ENCODE measurements at places on chromosomes 12 and 14.

GRCh38 chr14:73771848-73772638 lies 57.9 kb upstream of the PNMA1 start:
- peak; percentile 74 for DNase-seq

- no peak for DNase-seq
Measured at GRCh38 chr12:76055393-76055792, 23.8 kb upstream of the PHLDA1 start.

DNA sequence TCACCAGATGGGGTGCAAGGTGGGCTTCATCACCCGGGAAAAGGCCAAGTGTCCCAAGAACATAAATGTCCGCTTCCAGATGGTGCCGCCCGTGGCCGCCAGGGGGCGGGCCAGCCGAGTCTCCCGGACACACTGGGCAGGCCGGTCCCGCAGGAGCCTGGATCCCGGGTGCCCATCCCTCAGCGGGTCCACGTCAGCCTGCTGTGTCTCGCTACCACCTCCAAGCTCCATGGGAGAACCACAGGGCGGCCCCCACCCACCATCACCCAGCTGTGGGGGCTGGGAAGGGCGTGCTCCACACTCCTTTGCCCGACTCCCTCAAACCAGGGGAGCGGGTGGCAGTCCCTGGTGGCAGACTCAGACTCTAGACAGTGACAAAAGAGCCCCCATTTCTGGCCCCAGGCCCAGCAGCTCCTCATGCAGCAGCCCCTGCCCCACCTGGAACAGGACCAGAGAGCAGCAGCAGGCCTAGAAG lies 22.0 kb upstream of the NUDT14 start:
- peak; percentile 34 for DNase-seq

- DNase-seq, result no peak
Measured at GRCh38 chr12:126966498-126966897, 1300.5 kb upstream of the TMEM132C start.

DNA sequence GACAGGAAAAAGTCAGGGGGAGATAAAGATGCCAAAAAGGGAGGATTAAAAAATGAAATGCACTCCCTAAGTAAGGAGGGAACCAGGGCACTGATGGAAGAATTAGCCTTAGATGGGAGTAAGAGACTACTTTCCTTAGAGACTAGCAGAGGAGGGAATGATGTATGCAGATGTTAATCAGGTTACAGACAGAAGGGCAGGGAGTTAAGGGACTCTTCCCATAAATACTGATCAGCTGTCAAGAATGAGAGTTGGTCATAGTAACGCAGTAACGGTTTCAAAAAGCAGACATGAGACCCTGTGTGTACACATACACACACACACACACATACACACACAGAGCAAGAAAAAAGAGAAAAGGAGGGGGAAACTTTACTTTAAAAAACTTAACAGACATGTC lies 93.4 kb downstream of the PHLDA1 start:
- DNase-seq, result no peak

DNA sequence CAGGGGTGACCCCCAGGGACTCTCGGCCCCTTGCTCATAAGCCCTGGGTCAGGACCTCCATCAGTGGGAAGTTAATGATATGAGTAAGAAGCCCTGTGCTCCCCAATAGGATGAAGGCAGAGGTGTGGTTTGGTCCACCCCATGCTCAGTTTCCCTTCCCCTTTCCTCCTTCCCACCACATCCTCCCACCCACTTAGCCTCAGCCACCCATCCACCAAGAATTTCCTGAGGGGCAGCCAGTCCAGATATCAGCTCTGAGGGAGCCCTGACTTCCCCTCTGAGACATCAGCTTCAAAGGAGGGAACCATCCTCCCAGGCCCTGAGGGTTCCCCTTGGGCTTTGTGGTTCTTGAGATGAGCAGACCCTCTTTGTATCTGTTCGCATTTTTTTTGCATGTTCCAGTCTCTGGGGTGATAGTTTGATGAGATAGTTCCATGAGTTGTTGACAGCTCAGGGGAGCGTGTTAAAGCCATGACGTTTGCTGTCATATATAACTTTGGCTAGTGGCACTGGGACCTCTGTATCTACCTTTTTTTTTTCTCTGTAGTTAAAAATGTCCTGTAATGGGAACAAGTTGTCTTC lies 71.2 kb downstream of the LGMN start:
- peak; percentile 44 for DNase-seq

GRCh38 chr14:92690171-92691011 lies 58.0 kb downstream of the LGMN start:
- peak; percentile 48 for DNase-seq

DNA sequence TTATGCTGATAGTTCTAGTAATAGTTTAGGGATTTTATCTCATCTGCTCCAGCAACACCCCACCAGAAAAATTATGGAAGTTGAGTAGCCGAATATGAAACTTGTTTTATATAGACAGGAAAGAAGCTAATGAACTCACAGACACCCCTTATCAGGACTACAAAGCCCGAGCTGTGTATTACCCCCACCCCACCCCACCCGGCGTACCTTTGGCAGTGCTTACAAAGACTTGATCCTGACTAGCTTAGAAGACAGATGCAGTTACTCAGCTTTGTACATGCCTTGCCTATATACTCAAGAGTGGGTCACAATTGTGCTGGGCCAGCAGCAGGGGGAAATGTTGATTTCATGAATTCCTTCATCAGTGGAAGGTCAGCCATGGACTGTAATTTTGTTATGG lies 22.4 kb downstream of the PROX2 start:
- DNase-seq, result no peak

- no peak for DNase-seq
Measured at GRCh38 chr12:22231836-22232235, 102.7 kb downstream of the ST8SIA1 start.

DNA sequence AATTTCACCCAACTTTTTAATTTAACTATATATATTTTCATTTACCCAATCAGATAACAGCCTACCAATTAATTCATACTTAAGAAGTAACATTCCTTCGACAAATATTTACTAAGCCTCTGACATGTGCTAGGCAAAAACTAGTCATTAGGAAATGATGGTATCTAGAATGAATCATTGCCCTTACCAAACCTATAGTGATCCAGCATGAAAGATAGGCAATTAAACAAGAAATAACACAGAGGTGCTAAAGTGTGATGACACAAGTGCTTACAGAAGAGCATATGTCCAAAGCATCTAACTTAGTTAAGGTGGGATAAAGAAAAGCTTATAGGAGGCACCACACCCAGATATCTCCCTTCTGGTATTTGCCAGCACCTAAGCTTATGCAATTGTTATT lies 166.5 kb upstream of the RASSF8 start:
- no peak for DNase-seq

- no peak for DNase-seq
Measured at GRCh38 chr14:32650030-32650429, 288.6 kb upstream of the NPAS3 start.

DNA sequence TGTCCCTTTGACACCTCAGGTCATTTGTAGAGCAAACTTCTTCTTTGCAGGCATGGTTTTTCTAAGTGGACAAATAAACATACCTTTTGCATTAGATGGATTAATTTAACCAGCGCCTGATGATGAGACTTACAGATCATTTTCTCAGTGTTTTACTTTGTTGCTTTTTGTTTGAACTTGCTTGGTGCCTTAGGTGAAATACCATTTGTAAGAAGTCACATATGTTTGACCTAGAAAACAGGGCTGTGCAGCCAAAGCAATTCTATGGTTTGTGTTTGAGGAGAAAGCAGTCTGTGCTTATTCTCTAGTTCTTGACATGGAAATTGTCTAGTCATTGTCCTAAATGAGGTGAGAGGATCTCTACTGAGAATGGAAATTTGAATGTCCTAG lies 111.1 kb downstream of the DIP2B start:
- DNase-seq, result no peak

- DNase-seq, result no peak
Measured at GRCh38 chr14:60648249-60648933, 886 bp downstream of the SIX1 start.

GRCh38 chr12:60333461-60333860 lies 737.6 kb downstream of the SLC16A7 start:
- DNase-seq, result no peak

GRCh38 chr12:122031342-122032216 lies 9.9 kb downstream of the BCL7A start:
- DNase-seq, result no peak

DNA sequence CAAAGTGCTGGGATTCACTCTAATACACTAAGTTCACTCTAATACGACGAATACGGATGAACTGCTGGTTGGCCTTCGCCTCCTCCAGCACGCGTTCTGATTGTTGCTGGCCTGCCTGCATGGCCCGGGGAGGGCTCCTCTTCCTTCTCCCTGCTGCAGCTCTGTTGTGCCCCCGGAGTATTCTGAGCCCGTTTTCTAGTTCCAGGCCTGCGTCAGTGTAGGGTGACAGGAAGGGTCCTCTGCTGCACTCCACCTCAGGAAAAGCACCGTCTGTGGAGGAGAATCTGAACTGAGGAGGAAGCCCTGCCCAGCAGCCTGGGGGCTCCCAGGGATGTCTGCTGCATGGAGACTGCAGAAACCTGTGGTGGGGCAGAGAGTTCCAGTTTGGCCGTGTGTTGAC lies 44.4 kb downstream of the DDX51 start:
- no peak for DNase-seq

DNA sequence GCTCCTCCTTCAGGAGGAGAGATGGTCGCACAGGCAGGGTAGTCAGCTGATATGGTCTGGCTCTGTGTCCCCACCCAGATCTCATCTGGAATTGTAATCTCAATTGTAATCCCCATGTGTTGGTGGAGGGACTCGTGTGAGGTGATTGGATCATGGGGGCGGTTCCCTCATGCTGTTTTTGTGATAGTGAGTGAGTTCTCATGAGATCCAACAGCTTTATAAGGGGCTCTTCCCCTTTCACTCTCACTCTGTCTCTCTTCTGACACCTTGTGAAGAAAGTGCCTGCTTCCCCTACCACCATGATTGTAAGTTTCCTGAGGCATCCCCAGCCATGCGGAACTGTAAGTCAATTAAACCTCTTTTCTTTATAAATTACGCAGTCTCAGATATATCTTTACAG lies 218.9 kb upstream of the TMTC1 start:
- DNase-seq, result no peak

GRCh38 chr12:33432992-33433391 lies 6.6 kb downstream of the SYT10 start:
- DNase-seq, result no peak

- DNase-seq, result no peak
Measured at GRCh38 chr14:54453252-54453651, 12.1 kb upstream of the CNIH1 start.

DNA sequence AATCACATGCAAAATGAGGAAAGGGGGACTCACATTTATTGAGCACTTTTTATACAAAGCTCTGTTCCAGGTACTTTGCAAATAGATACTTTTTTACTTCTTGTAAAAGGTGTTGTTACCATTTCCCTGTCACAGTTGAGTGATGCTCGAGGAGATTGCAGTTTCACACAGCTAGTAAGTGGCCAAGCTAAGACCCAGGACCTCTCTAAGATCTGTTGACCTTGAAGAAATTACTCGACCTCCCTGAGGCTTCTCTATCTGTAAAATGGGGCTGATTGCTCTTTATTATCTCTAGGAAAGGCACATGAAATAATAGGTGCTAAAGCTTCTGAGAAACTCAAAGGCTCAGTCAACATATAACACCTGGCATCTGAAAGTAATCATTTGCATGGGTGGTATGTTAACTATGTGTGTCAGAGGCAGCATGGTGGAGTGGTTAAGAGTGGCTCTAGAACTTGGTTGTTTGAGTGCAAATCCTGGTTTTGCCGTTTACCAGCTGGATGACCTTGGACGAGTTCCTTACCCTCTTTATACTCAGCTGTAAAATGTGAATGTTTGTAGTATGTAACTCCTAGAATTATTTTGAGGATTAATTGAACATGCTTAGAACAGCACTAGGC lies 41.5 kb downstream of the IFT81 start:
- DNase-seq, result no peak

DNA sequence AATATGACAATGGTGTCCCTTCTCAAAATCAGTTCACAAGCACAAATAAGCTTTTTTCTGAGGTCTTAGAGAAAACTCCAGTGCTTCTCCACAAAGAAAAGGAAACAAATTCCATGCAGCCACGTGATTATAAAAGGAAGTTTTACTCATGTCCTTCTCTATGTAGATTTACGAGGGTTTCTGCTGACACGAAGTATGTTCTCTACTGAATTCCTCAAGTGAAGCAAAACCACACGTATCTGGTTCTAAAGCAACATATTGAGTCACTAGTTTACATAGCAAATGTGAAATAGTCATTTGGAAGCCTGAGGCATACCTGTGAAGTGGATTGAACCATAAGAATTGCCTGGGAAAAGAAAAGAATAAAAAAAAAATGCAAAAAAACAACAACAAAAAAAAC lies 31.9 kb downstream of the BMP4 start:
- no peak for DNase-seq

- no peak for DNase-seq
Measured at GRCh38 chr12:83850531-83850930, 1062.1 kb downstream of the SLC6A15 start.

- DNase-seq, result no peak
Measured at GRCh38 chr12:104669089-104669721, 212.5 kb downstream of the CHST11 start.

GRCh38 chr12:6266541-6266966 lies 43.9 kb upstream of the PLEKHG6 start:
- DNase-seq, result no peak

- DNase-seq, result no peak
Measured at GRCh38 chr14:23299211-23299957, 3.3 kb downstream of the PPP1R3E start.

- no peak for DNase-seq
Measured at GRCh38 chr14:37620856-37621255, 25.4 kb downstream of the TTC6 start.

DNA sequence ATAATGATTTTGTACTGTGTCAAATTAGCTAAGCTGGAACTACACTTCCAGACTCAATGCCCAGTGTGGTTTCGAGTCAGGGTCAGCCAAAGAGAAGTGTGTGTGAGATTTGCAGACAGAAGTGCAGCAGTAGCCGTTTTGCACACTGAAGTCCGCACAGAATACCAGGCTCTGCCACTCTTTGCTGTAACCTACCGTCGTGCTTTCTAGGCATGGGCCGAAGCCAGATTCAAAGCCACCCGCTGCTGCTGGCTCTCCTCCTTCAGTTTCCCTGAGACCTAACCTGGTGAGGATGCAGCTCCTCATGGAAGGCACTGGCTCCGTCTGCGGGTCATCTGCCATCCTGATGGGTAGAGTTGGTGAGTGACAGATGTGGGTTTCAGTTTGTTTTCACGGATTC lies 48.8 kb downstream of the LRTM2 start:
- DNase-seq, result no peak

DNA sequence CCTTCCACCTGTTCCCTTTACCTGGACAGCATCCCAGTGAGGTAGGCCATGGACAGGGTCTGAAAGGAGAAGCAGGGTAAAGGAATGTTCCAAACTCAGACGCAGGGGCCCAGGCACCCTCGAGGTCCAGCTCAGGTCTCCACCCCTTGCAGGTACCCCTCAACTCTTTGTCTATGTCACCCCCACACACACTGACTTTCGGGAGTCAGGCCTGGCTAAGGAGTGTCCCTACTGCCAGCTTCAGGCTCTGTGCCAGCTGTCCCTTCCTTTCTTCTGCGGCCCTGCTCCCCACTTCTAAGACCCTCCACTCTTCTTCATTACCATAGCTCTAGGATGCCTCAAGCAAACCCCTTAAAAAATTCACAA lies 13.6 kb downstream of the FAIM2 start:
- no peak for DNase-seq

- no peak for DNase-seq
Measured at GRCh38 chr14:51087031-51087441, 7.9 kb downstream of the TRIM9 start.

Measured in hematopoietic multipotent progenitor cell (in vitro differentiated cells).